ENCODE measurements at places on chromosomes 5 and 9.

DNA sequence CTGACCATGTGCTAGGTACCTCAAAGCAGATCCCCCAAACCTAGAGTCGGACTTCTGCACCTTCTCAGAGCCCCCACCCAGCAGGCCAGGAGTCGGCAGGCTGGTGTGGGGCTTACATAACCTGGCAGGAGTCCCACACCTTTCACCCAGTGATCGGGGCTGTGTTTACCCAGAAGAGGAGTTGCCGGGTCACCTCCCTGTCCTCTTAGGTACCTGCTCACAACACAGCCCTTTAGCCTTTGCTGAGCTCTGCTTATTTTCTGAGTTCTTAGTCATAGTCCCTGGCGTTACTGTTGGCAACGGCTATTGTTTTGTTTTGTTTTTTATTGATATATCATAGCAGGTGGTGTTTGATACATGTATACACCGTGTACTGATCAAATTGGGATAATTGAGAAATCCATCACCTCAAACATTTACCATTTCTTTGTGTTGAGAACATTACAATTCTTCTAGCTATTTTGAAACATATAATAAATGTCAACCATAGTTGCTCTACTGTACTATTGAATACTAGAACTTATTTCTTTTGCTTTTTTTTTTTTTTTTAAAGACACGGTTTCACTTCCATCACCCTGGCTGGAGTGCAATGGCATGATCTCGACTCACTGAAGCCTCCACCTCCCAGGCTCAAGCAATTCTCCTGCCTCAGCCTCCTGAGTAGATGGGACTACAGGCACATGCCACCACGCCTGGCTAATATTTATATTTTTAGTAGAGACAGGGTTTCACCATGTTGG is 10.4 kb upstream of the EEIG1 start:
- DNase-seq = no peak

GRCh38 chr9:125732562-125732961 is 14.6 kb upstream of the PBX3 start:
- DNase-seq = no peak

DNA sequence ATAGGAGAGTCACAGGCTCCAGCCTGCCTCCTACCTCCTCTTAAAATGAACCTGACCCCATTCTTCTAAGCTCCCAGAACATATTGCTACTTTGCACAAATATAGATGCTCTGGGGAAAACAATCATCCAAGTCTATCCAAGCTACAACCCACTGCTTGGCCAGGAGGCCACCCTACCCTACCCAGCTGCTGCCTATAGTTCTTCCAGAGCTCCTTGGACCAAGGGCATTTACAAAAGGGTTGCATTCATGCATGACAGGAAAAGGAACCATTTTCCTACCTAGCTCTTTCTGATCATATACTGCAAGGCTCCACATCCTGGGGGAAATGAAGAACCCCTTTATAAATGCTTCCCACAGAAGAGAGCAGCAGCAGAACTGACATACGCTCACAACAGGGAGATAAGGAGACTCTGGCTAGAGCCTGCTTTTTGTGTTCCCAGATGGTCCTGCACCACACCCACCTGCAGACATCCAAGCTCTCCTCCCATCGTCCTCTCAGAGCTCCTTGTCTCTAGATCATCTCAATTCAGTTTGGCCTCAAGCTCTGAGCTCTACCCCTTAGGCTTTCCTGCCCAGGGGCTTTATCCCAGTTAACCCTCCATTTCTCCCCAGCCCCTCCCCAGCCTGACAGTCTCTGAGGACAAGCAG is 185.5 kb downstream of the SPOCK1 start:
- no peak for DNase-seq

DNA sequence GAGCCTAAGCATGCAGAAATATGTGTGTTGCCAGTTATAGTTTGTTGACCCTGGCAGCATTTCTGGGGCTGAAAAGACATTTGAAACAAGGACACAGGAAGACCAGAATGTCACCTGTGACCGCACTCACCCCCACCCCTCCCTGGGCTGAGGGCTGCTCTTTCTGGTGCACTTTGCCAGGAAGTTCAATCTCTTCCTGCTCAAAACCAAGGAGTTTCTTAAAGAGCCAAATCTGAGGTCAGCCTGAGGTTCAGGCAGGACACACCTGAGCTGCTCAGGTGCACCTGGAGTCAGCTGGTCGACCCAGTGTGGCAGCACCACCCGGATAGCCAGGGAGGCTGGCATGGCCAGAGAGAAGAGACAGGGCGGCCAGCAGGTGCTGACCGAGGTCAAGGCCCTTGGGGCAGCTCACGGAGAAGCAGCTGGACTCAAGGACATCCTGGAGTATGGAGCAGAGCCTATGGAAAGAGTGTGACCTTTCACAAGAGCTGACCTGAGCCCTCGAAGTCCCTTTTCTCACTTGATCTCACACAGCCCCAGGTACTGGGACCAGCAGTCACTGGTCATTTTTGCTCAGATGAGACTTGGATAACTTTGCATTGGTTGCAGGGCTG is 376.9 kb upstream of the IRX4 start:
- DNase-seq = no peak

DNA sequence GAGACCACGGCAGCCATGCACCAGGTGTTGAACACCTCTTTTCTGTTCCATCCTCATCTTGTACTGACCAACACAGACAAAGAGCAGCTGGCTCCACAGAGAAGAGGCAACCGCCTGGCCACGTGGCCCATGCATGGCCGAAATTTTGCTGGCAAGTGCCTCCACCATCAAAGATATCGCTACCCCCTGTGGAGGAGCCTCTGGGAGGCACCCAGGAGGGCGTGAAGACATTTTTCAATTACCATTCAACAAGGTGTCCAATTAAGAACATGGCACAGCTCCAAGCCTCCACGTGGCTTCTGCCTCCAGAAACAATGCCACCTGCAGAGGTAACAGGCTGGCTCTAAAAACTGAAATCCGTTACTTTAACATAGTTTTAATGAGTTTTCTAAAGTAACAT is 54.4 kb upstream of the CKS2 start:
- no peak for DNase-seq

DNA sequence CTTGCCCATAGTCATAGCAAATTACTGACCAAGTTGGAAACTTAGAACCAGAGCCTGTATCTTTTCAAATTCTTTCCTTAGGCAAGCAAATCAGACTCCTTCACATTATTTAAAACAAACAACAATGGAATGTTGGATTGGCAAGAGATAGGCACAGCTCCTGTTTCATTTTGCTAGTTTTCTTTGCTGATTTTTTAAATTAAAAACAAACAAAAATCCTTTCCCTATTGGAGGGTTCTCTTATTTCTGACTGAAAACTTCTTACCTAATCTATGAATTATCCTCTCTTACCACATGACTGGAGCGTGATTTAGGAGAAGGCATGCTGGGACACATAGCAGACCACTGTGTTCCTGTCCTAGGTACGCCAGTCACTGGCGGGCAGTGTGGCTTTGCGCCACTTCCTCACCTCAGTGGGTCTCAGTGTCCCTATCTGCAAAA is 63.0 kb downstream of the TTC39B start:
- no peak for DNase-seq

Measured in HS-5 (cell line).